ENCODE measurements at places on chromosomes 7 and 10.
A peak's percentile ranks its signal among the peaks of the same experiment; 100 is the strongest.

- DNase-seq = no peak
Observed at GRCh38 chr7:27198871-27199801, 755 bp downstream of the HOXA13 start.

GRCh38 chr7:39540320-39540719 is 25.9 kb upstream of the YAE1 start:
- no peak for DNase-seq

GRCh38 chr10:49187950-49188761 is at the start of gene TMEM273:
TMEM273 (minus strand) TSS chr10:49188391; CDS start chr10:49188336, 55 bp downstream.
- DNase-seq = peak; percentile 5

GRCh38 chr10:58740620-58741369 is 228.1 kb downstream of the BICC1 start:
- no peak for DNase-seq

DNA sequence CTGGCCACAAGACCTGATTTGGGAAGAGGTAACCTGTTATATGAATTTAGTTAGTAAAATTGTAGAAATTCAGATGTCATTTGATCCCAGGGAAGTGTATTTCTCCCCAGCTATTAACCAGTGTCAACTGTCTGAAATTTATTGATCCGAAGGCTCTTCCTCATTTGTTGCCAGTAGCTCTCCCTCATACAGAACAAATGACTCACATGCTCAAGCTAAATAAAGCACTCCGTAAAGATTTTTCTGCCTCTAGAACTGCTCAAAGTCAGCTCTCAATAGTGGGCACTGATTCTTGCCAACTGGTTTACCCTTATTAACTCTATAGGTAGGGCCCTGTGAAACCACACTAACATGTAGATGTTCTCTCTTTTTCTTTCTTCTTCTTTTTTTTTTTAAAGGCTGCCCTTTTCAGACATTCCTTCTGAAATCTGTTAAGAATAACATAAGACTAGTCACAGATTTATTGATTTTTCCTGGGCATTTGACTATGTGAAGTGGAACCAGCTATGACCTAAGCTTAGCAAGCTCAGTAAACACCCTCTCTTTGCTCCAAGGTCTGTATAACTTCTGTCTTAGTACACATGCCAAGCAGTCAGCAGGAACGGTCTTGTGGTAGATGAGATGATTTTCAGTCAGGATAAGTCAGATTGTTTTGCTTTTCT is 21.8 kb downstream of the RPA3 start:
- no peak for DNase-seq

DNA sequence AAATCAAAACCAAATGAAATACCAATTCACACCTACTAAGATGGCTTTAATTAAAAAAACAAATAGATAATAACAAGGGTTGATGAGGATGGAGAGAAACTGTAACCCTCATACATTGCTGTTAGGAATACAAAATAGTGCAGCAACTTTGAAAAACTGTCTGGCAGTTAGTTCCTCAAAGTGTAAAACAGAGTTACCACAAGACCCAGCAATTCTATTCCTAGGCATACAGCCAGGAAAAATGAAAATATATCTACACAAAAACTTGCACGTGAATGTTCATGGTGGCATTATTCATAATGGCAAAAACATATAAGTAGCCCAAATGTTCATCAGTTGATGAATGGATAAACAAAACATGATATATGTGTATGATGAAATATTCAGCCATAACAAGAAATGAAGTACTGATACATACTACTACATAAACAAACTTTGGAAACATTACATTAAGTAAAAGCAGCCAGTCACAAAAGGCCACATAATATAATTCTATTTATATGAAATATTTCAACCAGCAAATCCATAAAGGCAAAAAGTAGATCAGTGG is 83.5 kb downstream of the BRAF start:
- no peak for DNase-seq

DNA sequence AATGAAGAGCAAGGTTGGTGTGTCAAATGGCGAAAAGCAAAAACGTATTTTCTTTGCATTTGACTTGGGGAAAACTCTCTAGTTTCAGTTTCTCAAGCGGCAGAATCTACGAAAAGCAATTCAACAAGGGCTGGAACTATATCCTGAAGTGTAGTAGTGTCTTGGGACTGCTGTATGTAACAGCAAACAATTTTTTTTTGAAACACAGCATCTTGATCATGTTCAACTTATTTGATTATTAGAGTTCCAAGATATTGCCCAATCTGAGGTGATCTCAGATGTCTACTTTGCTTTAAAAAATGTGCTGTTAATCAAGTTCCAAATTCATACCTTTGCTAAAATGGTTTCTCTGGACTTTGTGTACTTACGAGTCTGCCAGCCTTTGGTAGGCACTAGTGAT is 120.6 kb downstream of the ZWINT start:
- DNase-seq = no peak

GRCh38 chr7:93375603-93376002 is 143.4 kb downstream of the VPS50 start:
- no peak for DNase-seq

DNA sequence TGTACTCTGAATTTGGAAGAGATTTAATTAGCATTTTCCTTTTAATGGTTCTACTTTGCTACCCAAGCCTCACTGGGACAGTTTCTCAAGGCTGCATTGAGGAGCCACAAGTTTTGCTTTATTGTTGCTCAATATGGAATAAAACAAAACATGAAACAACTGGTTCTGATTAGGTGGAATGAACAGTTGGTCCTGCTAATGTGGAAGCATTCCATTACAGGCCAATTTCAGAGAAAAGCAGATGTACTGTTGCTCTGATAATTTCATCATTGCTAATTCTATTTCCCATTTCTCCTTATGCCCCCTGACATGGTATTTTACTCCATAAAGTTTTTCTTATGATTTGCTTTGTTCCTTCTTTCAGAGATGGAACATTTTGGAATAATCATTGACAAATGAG is 66.0 kb upstream of the PAPSS2 start:
- peak; percentile 88 for DNase-seq

GRCh38 chr10:34705563-34705962 is 109.5 kb downstream of the PARD3 start:
- DNase-seq = no peak

DNA sequence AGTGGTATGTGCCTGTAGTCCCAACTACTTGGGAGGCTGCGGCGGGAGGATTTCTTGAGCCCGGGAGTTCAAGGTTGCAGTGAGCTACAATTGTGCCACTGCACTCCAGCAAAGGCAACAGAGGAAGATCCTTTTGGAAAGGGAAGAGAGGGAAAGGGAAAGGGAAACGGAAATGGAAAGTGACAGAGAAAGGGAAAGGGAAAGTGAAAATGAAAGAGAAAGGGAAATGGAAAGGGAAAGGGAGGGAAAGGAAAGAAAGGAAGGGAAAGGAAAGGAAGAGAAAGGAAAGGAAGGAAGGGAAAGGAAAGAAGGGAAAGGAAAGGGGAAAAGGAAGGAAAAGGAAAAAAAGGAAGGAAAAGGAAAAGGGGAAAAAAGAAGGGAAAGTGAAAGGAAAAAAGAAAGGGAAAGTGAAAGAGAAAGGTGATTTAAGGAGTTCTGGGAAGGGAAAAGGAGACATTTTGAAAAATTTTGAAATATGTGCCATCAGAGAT is 2.3 kb upstream of the ZC3HAV1 start:
- no peak for DNase-seq

- DNase-seq = no peak
Observed at GRCh38 chr10:31645786-31646185, 282.8 kb downstream of the ARHGAP12 start.

DNA sequence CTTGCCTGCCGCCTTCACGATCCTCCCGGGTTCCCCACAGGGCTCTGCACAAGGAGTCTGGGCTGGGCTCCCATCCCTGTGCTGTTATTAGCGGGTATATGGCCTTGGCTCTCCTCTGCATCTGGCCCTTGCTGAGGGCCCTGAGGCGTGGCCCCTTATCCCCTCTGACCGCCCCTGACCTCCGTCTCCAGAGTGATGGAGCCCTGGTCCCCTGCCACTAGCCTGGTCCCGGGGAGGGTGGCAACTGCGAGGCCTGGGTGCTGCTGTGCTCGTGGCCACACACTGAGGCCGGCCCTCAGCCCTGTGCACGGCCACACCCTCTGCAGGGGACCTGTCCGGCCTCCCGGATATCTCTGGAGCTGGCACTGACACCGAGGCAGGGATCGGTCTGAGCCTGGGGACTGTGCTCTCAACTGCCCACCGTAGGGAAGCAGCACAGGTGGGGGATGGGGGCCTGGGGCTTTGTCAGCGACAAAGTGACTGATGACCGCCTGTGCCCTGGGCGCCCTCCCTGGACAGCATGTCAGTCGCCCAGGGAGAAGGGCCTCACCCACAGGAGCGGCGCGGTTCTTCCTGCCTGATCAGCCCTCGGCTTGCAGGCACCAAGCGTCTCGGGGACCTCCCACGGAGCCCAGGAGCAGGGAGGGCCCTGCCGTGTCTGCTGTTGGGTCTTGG is 72.4 kb downstream of the NKX6-2 start:
- no peak for DNase-seq

GRCh38 chr10:5752301-5752871 is 60.8 kb downstream of the GDI2 start:
- peak; percentile 29 for DNase-seq

- no peak for DNase-seq
Observed at GRCh38 chr10:1674501-1674900, 62.8 kb downstream of the ADARB2 start.

DNA sequence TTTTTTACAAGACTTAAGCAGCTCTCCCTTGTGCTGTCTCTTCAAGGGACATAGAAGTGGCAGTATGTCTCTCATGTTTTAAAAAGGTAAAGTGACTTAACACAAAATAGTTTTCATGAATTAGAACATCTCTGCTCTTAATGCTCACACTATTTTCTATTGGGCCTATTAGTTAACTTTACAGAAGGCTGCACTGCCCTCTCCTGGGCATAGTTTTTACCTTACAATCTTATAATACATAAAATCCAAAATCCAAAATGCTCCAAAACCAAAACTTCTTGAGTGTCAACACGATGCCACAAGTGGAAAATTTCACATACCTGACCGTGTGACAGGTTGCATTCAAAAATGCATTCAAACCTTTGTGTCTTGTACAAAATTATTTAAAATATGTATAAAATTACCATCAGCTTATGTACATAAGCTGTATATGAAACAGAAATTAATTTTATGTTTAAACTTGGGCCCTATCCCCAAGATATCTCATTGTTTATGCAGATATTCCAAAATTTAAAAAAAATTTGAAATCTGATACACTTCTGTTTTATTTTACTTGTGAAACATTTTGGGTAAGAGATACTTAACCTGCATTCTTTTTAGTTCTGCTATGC is 25.8 kb downstream of the TES start:
- DNase-seq = peak; percentile 60

- peak; percentile 20 for DNase-seq
Observed at GRCh38 chr7:37915438-37915837, 1.2 kb downstream of the SFRP4 start.

GRCh38 chr10:34348917-34349485 is 466.1 kb downstream of the PARD3 start:
- DNase-seq = no peak

GRCh38 chr7:151849879-151850260 is 27.0 kb downstream of the PRKAG2 start:
- DNase-seq = no peak

GRCh38 chr10:18773180-18773579 is 113.9 kb downstream of the ARL5B start:
- DNase-seq = no peak

DNA sequence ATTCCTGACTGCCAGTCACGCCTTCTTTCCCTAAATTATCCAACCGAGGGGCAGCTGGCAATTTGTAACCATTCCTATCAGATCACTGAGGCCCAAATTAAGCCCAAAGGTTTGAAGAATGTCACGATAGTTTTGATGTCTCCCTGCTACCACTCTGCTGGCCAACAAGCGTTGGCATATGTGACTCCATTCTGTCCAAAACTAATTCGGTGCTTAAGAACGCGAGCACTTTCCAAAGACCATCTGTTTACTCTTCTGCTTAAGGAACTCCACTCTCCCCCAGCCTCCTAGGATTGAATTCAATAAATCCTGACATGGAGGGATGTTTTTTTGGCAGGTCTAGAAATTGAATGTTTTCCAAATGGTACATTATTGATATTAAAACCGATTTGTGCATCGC is 131.5 kb upstream of the CTBP2 start:
- no peak for DNase-seq

GRCh38 chr10:122296363-122297120 is 25.4 kb downstream of the BTBD16 start:
- no peak for DNase-seq

- DNase-seq = no peak
Observed at GRCh38 chr10:58712982-58713381, 200.3 kb downstream of the BICC1 start.

DNA sequence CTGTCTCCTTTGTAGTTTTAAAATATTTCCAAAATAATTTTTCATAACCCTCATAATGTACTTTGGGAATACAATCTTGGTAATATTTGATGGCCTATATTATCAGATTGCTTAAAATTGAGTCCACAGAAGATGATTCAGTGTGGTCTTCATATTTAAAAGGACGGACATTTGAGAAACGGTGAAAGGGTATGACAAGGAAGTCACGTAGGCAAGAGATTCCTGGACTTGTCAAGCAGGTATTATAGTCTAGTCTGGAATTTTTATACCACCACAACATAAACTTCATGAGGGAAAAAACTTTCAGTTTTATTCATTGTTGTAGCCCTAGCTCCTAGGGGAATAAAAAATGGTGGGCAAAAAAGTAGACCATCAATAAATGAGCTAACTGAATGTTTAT is 82.3 kb downstream of the KMT2E start:
- no peak for DNase-seq

DNA sequence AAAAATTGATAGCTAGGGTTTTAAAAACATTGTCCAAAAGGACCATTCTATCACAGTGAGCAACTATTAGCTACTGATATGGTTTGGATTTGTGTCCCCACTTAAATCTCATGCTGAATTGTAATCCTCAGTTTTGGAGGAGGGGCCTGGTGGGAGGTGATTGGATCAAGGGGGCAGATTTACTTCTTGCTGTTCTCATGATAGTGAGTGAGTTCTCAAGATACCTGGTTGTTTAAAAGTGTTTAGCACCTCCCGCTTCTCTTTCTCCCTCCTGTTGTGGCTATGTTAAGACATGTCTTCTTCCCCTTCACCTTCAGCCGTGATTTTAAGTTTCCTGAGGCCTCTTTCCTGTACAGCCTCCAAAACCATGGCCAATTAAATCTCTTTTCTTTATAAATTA is 500.4 kb upstream of the POT1 start:
- DNase-seq = no peak

- DNase-seq = peak; percentile 29
Observed at GRCh38 chr10:34766266-34766600, 48.9 kb downstream of the PARD3 start.

GRCh38 chr7:45072131-45073030 is 16.4 kb downstream of the NACAD start:
- no peak for DNase-seq

DNA sequence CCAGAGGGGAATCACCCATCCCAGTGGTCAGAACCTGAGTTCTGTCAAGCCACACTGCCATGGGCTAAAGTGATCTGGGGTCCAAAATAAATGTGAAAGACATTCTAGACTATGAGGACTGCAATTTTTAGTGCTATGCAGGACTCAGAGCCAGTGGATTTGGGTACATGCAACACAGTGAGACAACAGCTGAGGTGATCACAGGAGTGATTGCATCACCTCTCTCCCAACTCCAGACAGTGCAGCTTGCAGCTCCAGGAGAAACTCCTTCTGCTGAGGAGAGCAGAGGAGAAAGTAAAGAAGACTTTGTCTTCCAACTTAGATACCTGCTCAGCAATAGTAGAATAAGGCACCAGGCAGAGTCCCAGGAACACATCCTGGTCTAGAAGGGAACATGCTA is 682.0 kb upstream of the POT1 start:
- DNase-seq = no peak

Measured in skin of body (tissue), 3 donors.